GM13976 (cell line): ENCODE measurements at places on chromosomes 12 and 14.
A peak's percentile ranks its signal among the peaks of the same experiment; 100 is the strongest.

DNA sequence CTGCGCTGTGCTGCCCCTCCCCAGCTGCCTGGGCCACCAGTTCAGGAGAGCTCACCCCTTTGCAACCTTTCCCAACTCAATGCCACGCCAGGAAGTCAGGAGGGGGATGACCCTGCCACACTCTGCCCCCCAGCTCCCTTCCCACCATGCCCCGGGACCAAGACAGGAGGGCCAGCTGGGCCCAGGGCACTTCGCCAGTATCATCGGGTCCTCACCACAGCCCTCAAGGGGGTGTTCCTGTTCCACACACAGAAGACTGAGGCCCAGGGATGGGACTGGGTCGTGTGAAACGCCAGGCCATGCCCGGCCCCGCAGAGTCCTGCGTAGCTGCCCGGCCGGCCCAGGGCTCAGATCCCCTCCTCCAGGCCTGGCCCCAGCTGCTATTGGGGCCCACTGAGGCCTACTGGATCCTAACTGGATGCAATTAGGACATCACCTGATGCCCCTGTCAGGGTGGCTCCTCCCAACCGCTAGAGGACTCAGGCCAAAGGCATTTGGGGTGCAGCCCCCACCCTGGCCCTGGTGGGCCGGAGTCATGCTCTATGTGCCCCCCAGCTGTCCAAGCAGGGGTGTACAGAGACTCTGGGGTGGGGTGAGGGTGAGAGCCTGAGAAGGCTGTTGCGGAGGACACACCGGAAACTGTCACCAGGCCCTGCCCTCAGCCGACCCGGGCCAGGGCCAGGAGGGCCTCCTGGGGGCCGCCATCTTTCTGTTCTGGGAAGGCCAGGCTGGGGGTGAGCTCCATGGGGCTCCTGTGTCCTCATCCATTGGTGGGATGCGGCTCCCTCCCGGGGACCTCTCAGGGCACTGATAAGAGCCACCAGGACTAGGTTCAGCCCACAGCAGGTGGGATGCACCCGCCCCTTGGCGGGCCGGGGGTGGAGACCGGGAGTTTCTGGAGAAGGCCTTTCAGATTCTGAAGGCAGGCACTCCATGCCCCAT lies 29.3 kb upstream of the ANKRD9 start:
- DNase-seq, result peak; percentile 25

GRCh38 chr12:32770141-32770540 lies 14.4 kb upstream of the YARS2 start:
- DNase-seq, result no peak

DNA sequence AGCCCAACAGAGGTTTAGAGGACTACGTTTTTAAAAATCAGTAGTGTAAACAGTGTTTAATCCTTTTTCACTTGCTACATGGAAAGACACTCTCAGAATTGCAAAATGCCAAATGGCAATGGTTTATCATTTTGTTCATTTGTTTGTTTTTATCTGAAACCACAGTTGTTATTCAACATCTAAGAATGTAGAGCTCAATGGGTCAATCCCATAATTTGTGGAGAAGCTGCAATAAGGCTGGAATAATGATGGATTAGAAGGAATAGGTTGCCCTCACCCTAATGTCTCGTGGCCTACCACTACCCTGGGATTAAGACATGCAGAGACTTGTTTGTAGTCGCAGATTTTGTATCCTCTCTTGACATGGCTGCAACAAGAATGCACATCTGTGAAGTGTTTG lies 115.7 kb downstream of the LLPH start:
- no peak for DNase-seq

DNA sequence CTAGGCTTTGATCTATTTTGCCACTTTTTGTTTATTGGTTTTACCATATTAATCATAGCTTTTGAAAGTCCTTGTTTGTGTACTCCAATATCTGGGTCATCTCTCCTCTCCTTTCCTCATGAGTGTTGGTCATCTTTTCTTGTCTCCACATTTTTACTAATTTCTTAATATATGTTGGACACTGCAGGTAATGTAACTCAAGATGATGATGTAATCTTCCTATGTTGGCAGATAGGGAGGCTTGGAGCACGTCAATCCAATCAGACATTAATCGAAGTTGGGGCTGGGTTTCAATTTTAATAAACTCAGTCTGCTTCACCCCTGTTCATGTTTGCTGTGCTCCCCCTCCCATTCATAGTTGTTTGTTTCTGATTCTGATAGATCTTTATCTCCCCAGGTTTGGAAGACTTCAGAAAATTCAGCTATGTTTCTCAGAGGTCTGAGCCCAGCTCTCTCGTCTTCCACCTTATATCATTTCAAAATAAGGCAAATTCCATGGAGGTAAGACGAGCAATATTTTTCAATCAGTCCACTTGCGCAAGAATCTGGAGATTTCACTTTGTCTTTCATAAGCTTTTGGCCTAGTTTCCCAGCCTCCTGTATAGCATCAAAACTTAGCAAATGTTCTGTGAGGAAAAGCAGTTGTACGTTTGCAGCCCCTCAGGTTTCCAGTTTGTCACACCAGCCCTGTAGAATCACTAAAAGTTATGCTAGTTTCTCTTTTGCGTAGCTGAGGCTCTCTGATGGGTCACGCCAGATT lies 504.1 kb downstream of the TMTC2 start:
- no peak for DNase-seq

- DNase-seq, result peak; percentile 80
Observed at GRCh38 chr12:49580572-49581535, 12.9 kb upstream of the MCRS1 start.

DNA sequence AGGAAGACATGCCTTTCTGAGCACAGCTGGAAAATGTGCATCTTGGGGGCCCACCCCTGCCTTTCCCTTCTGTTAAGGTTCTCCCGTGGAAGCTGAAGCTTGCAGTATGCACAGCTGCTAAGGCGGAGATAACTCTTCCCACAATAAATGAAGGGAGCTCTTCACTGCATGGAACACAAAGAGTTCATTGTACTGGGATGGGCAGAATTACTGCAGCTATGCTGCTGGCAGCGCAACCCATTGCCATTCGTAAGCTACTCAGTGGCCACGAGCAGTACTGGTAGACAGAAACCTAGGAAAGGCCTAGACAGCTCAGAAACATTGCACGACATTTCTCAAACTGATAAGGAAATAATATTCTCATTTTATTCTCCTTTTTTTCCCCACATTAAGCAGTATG lies 310.2 kb downstream of the MDGA2 start:
- DNase-seq, result no peak

DNA sequence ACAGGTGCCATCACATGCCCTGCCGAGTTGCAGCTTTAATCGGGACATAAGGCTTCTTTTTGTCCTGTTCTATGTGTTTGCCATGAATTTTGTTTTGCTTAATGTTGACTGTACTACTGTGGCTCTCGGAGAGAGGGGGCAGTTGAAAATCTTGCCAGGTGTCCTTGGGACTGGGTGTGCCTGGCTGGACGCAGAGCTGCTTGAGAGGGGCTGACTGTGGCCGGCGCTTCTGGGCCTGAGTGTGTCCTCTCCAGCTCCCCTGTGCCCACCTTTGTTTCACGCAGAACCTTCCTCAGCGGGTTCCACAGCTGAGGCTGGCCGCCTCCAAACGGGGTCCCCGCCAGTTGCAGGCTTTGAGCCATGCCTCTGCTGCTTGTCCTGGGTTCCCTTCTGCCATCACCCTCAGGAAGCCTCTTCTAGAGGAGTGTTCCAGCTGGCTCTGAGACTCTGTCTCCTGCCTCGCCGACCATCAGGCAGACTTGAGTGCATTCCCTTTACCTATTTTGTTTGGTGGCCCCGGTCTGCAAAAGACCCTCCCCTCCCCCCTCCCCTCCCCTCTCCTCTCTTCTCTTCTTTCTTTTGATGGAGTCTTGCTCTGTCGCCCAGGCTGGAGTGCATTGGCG lies 49.7 kb downstream of the DDX51 start:
- DNase-seq, result no peak

GRCh38 chr14:26959972-26960660 lies 362.3 kb upstream of the NOVA1 start:
- no peak for DNase-seq

DNA sequence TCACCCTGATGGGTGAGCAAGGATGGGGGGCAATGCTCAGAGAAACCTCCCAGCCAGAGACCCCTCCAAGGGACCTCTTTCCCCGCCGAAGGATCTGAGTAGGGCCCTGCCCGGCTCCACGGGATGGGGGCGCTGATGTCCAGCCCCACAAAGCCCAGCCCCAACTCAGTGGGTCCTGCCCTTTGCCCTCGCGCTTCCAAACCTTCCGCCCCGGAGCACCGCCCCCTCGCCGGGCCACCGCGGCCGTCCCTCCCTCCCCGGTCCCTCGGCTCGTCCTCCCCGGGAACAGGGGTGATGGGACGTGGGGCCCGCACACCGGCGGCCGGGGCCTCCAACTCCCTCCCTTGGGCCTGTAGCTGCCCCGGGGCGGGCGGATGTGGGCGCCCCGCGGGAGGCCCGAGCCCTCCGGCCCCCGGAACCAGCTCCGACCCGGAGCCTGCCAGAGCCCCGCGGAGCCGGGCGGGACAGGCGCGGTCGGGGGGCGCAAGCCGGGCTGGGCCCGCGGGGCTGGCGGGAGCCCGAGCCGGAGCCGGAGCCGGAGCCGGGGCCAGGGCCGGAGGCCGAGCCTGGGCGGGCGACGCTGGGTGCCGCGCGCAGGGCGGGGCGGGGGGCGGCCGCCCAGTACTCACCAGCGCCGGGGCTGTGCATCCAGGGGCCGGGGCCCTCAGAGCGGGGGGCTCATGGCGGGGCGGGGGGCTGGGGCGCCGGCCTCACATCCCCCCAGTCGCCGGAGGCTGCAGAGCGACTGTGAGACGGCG lies 386 bp downstream of the HDAC7 start:
- peak; percentile 80 for DNase-seq

GRCh38 chr12:49582201-49582600 lies 14.3 kb upstream of the MCRS1 start:
- DNase-seq, result peak; percentile 56

GRCh38 chr12:46608431-46609272 lies 217.1 kb downstream of the SLC38A4 start:
- DNase-seq, result no peak

GRCh38 chr14:105078294-105078693 lies 13.1 kb upstream of the GPR132 start:
- no peak for DNase-seq

GRCh38 chr12:114864837-114865551 lies 181.0 kb upstream of the TBX3 start:
- DNase-seq, result no peak

DNA sequence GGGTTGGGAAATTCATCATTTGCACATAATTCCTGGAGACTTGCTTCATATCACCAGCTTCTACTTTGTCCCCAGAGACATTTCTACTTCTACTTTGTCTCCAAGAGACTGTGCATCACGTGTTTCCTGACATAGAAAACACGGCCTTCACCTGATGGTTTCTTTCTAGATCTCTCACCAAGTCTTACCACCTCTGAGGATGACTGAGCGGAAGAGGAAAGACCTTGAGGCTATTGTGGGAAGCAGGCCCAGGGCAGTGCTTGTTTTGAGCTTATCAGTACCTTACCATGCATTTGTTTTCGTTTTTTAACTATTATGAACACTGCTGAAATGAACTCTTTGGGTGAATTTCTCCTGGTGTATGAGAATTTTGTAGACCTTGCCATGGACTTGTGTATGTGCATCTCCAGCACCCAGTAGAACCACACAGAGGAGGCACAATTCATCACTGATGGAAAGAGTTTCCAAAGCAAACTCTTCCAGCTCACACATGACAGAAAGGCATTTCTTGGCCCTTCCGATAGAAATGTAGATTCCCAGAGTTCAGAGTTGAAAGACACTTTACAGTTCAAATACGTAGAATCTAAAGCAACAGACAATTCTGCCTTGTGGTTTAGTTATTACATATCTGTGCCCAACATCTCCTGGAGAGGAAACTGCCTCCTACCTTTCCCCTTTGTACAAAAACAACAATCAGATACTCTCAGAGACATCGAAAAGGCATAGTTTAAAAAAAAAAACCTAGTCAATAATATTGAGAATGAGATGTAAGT lies 434.7 kb downstream of the FUT8 start:
- DNase-seq, result peak; percentile 56

DNA sequence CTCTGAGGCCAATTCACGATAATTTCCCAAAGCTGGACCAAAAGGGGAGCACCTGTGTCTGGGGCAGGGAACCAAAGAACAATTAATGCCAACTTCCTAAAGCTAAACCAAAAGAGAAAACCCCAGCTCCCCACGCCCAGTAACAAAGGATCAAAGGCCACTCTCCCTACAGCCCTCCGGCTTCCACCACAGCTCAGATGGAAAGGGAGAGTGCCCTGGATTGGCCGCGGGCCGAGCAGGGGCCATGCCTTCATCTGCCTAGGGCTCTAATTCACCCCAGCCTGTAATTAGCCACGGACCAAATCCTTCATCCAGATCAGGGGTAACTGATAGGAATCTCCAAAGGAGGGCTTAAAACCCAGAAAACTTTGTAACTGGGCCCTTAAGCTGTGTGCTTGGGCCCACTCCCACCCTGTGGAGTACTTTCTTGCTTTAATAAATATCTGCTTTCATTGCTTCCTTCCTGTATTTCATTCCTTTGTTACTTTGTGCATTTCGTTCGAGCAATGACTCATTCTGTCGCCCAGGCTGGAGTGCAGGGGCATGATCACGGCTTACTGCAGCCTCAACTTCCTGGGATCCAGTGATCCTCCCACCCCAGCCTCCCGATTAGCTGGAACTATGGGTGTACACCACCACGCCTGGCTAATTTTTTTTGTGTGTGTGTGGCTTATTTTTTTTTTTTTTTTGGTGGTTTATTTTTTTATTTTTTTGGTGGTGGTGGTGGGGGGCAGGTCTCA lies 65.5 kb upstream of the PPP4R3A start:
- no peak for DNase-seq

- no peak for DNase-seq
Observed at GRCh38 chr12:106588771-106589170, 6.0 kb downstream of the RFX4 start.

DNA sequence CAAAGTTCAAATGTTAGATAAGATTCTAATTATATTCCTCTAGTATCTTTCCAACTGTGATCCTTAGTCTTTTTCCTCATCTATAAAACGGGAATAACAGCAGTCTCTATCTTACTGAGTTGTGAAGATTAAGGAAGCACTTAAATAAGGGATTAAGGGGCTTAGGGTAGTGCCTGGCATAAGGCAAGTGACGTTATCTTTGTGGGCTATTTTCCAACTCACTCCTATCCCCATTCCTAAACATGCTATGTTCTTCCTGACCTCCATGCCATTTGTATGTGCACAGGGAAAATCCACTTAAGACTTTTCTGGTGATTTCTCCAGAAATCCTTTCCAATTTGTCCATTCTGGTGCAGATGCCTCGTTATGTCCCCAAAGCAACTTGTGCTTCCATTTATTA lies 33.3 kb downstream of the SUPT16H start:
- DNase-seq, result no peak

DNA sequence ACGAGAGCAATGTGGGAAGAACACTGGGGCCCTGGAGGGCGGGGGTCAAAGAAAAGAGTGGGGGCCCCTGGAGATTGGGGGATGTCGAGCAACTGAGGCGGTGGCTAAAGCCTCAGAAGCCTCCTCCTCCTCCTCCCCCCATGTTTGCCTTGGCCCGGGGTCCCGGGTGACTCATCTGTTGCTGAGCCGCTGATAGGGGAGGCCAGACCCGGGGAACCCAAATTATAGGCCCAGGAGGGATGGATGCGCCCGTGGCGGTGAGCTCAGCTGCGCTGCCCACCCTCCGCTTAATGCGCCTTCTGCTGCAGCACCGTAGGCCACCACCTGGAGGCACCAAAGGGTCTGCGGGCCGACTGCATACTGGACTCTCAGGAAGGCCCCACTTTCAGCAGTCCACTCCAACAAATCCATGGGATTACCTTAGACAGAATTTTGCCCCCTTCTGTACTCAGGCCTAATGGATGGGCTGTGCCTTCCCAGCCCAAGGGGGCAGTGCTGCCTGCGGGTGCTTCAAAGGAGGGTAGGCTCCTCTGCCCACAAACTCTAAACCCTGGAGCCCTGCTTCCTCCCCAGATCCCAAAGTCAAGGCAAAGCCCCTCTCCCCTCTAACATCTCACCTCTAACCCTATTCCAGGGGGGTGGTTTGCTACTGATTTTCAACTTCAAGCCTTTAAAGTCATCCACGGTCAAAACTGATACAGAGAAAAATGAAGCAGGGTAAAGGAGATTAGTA lies 2.6 kb upstream of the WNT10B start:
- DNase-seq, result peak; percentile 67
